ENCODE measurements at places on chromosomes 3 and 15.

DNA sequence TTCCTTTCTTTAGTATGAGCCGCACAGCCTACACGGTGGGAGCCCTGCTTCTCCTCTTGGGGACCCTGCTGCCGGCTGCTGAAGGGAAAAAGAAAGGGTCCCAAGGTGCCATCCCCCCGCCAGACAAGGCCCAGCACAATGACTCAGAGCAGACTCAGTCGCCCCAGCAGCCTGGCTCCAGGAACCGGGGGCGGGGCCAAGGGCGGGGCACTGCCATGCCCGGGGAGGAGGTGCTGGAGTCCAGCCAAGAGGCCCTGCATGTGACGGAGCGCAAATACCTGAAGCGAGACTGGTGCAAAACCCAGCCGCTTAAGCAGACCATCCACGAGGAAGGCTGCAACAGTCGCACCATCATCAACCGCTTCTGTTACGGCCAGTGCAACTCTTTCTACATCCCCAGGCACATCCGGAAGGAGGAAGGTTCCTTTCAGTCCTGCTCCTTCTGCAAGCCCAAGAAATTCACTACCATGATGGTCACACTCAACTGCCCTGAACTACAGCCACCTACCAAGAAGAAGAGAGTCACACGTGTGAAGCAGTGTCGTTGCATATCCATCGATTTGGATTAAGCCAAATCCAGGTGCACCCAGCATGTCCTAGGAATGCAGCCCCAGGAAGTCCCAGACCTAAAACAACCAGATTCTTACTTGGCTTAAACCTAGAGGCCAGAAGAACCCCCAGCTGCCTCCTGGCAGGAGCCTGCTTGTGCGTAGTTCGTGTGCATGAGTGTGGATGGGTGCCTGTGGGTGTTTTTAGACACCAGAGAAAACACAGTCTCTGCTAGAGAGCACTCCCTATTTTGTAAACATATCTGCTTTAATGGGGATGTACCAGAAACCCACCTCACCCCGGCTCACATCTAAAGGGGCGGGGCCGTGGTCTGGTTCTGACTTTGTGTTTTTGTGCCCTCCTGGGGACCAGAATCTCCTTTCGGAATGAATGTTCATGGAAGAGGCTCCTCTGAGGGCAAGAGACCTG, 13.2 kb downstream of the GREM1 start:
- DNase-seq: no peak

GRCh38 chr15:57152666-57153539, 223.4 kb upstream of the CGNL1 start:
- DNase-seq: no peak

- DNase-seq: no peak
Observed at GRCh38 chr3:48413611-48414010, 16.3 kb downstream of the PLXNB1 start.

- no peak for DNase-seq
Observed at GRCh38 chr3:148739720-148740119, 42.0 kb downstream of the AGTR1 start.
